GDM1 (cell line): ENCODE measurements at places on chromosomes 5 and 9.

GRCh38 chr5:6107675-6108539, 270.4 kb downstream of the MED10 start:
- DNase-seq: no peak

GRCh38 chr5:119393746-119394145, 37.9 kb downstream of the TNFAIP8 start:
- DNase-seq: no peak

DNA sequence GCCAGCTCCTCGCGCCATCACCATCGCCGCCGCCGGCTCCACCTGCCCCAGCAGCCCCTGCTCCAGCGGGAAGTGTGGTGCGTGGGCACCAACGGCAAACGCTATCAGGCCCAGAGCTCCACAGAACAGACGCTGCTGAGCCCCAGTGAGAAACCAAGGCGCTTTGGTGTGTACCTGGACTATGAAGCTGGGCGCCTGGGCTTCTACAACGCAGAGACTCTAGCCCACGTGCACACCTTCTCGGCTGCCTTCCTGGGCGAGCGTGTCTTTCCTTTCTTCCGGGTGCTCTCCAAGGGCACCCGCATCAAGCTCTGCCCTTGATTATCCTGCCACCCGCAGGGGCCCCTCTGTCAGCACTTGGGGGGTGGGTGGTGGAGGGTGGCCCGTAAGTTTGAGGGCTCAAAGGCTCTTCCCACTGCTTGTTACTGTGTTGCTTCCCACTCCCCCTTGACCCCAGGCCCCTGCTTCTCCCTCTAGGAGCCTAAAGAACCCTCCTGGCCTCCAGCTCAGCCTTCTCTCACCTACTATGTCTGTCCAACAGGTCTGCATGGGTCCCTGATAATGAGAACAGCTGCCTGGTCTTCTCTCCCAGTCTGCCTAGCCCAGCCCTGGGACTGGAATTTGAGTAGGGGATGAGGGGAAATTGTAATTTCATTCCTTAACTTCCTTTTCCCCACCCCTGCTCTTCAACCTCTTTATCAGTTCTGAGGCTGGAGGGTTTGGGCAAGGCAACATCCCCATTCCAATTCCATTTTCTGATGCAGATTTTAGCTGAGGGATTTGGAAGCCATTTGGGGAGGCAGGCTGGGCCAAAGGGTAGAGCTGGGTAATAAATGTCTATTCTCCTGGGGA, 9.0 kb downstream of the RACK1 start:
- DNase-seq: no peak

GRCh38 chr9:37559125-37559524, 17.1 kb downstream of the FBXO10 start:
- no peak for DNase-seq

DNA sequence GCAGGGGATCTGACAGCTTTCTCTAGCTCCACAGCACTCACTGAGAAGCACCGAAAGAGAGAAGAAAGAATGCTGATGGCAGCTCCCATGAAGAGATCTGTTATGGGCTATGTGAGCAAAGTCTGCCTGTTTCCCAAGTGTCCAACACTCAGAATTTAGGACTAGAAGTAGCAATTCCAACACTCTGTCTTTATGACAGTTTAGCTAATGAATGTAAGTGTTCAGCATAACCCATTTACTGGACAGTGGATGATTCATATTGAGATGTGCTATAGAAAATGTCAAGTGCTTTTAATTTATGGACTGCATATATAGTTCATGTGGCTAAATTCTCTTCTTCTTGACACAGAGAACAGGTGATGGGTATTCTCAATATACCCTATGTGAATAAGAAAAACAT, 683.1 kb upstream of the ZNF608 start:
- no peak for DNase-seq

DNA sequence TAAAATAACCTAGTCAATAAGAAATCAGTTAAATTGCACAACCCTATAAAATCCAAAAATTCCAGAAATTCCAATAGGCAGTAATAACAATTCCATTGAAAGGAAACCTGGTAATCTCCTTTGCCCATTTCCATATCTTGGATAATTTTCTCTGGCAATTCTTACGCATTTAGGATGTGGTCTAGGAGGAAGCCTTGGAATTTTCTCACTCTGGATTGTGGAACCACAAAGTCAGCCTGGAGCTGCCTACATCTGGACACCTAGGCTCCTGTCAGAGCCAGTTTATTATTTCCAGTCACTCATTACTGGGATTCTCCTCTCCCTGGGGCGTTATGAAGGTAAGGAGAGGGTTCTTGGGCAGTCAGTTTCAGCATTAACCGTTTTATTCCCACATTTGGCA, 40.3 kb upstream of the GNE start:
- no peak for DNase-seq

GRCh38 chr5:177524941-177525655, 8.3 kb upstream of the DDX41 start:
- no peak for DNase-seq

DNA sequence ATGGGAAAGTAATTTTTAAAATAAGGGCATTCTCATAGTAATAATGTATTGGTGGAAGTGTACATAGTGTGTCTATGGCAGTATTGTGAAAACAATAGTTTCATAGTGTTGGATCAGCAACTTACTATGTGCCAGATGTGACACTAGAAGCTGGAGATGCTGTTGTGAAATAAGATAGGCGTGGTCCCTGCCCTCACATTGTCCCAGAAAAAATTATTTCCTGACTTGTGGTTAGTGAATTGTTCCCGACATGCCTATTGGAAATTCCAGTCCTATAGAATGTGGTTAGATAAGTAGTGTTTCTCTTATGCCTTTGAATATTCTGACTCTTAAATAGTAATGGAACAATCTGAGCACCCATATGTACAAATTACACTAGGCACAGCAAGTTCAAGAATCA, 55.3 kb upstream of the MTAP start:
- no peak for DNase-seq

GRCh38 chr5:106094204-106094607, 1576.5 kb downstream of the EFNA5 start:
- DNase-seq: no peak

- no peak for DNase-seq
Observed at GRCh38 chr9:129140397-129141065, 29.3 kb downstream of the PTPA start.

- no peak for DNase-seq
Observed at GRCh38 chr5:59648949-59649921, 244.3 kb downstream of the PDE4D start.

DNA sequence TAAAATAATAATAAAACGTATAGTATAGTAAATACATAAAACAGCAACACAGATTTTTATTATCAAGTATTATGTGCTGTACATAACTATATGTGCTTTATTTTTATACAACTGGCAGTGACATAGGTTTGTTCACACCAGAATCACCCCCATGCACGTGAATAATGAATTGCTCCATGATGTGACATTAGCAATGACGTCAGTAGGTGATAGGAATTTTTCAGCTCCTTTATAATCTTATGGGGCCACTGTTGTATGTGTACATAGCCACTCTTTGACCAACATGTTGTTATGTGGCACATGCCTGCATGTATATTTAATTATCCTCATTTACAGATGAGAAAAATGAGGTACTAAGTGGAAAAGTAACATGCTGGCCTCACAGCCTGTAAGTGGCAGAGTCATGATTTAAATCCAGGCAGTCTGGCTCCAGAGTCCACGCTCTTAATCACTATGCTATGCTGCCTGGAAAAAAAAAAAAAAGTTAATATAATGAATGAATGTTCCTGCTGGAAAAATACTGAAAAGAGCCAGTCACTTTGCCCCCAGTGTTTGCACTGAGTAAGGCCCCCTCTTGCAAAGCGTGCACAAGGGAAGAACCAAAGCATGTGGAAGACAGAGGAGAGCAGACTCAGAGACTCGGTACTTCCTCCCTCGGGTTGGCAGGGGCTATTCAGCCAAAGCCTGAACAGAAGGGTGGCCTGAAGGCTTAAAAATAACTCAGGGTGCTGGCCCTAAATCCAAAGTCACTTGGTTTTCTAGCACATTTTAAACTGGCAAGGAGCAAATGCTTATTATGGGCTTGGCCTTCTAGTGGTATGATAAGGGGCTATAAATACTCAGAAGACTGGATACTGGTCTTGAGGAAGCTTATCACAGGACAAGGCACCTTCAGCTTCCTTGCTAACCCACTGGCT, 206.8 kb downstream of the GLIS3 start:
- DNase-seq: no peak

DNA sequence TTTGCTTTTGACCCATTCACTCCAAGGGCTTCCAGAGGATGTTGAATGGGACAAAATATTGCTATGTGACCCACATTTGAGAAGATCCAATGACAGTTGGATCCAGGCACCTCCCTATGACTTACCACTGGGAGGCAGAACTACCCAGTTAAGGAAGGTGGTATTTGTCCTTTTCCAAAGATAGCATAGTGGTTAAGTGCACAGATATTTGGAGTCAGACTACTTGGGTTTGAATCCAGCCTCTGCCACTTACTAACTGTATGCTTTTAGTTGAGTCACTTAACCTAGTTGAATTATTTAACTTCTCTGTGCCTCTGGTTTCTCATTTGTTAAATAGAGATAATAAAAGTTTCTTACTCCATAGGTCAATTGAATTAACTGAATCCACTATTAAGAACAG, 74.5 kb upstream of the PALM2AKAP2 start:
- no peak for DNase-seq

- DNase-seq: no peak
Observed at GRCh38 chr5:123046222-123046621, 9.7 kb upstream of the PPIC start.

DNA sequence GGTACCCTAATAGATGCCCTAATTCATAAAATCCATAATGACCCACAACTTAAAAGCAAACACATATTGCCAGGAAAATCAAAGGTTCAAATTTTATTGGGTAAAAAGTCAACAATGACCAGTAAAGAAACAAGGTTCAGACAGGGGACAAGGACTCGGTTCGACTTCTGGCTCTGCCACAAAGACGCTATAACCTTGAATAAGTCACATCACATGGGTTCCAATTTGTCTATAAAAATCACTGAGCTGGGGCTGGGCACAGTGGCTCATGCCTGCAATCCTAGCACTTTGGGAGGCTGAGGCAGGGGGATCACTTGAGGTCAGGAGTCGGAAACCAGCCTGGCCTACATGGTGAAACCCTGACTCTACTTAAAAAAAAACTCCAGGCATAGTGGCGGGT, 80.5 kb downstream of the SERINC5 start:
- no peak for DNase-seq

- DNase-seq: no peak
Observed at GRCh38 chr5:125198270-125198974, 452.0 kb upstream of the ZNF608 start.

GRCh38 chr9:35813434-35814105, 1.3 kb downstream of the HINT2 start:
- DNase-seq: no peak

DNA sequence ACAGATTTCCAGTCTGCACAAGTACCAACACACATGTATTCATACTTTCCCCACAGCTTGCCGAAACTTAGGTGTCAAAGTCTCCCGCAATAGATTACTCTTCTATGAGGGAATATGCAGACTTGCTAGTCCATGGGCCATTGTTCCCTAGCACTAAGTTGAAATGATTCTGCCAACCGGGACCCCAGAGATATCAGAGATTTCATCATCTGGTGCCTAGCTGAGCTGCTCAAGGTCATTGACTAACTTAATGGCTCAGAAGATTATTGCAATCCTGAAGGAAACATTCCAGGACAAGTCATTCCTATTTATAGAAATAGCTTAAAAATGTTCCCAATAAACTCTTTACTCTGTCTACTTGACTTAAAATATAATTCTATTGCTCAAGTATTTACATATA, 202.6 kb downstream of the PIK3R1 start:
- no peak for DNase-seq

DNA sequence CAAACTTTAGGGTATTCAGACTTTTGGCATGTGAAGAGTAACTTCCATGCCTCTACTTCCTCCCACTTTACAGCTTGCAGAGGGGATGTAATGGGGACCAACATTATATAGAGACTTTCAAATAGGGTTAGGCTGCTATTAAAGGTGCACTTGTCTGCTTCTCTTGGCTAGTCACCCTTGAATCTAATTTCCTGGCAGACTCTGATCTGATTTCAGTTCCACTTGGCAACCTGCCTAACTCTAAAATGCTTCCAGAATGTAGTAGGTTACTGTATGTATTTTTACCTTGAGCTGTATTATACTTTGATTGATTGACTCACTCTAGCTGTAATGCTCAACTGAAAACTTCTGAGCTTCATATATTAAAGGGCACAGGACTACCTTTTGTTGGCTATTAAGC, 693.4 kb downstream of the KCTD16 start:
- no peak for DNase-seq
